ENCODE measurements at places on chromosomes 1 and 21.

GRCh38 chr1:178932552-178932906 lies 61.7 kb upstream of the ANGPTL1 start:
- DNase-seq = no peak

GRCh38 chr1:4210043-4210442 lies 310.0 kb upstream of the C1orf174 start:
- no peak for DNase-seq

DNA sequence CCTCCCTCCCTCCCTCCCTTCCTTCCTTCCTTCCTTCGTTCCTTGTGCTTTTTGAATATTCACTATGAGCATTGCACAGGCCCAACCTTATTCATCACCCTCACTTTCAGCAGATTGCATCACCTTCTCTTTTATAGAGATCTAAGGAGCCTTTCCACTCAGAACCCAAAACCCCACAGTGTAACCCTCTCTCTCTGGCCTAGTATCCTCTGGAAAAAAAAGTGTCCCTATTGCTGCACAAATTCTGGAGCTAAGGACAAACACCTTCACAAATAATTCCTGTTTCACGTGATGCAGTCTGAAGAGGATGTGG lies 25.6 kb downstream of the OR10J5 start:
- DNase-seq = no peak

DNA sequence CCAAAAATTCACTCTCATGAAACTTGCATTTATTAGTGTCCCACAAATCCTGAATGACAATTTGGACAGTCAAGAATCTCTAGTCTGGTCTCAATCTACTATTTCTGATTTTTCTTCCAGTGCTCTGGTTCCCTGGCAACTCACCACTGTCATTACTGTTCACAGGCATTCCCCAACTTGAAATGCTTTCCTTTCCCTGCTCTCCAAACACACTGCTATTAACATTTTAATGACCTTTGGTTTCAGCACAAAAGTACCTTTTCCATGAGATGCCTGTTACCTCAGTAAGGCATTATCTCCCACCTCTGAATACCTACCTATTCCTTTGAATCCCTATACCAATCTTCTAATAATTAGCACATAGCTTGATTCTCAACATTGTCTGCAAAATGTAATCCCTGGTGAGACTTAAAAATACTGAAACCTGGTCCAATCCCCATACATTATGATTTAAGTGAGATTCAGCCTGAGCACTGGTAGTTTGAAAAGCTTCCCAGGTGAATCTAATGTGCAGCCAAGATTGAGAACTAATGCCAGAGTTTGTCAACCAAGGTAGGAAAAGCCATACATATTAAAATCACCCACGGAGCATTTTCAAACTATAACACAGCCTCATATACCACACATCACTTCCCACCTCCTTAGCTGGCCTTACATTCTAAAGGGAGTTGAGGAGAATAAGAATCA lies 11.7 kb upstream of the ANGPTL3 start:
- no peak for DNase-seq

DNA sequence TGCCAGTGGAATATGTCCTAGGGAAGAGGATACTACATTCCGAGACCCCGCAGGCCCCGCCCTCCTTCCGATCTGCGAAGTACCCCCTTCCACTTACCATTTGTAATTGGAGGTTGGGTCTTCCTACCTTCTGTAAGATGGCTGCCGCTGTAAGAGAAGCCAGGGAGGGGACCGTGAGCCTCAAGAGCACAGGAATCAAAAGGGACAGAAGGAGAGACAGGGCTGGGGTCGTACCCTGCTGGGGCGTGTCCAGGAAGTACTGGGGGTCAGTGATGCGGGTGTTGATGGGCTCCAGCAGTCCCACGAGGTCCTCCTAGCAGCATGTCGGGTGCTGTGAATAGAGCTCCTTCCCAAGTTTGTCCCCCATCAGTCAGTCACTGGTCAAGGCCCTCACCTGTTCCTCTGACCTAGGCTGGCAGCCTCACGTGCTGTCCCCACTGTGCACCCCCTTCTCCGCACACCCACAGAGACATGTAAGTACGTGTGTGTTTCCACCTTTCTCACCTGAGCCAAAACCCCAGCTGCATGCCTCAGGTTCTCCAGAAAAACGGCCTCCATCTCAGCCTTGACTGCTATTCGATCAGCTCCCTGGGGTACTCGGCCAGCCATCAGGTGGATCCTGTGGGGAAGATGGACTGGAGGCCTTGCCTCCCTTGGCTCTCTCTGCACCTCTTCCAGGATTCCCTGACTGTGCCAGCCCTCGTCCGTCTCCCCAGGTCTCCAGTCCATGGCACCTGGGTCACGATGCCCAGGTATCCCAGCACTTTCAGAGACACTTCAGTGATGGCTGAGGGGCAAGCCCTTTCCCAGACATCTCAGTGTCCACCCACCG lies 1.8 kb downstream of the HYI start:
- DNase-seq = no peak

DNA sequence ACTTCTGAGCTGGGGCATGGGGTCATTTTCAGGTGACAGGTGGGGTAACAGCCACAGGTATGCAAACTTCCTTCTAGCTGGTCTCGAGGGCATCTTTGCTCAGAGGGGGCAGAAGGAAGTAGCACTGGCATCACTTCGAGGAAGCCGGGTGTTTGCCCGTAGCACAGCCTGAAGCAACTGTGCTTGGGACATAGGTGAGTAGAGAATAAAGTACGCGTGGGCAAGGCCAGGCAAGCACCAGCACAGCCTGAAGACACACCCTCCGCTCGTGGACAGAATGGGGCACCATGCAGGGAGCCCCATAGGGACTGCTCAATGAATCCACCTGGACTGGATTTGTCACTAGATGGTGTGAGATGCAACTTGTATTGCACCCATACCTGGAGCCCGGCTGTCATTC lies 167.1 kb downstream of the KCNJ6 start:
- DNase-seq = no peak

GRCh38 chr1:159937054-159937750 lies 8.2 kb downstream of the IGSF9 start:
- DNase-seq = no peak

DNA sequence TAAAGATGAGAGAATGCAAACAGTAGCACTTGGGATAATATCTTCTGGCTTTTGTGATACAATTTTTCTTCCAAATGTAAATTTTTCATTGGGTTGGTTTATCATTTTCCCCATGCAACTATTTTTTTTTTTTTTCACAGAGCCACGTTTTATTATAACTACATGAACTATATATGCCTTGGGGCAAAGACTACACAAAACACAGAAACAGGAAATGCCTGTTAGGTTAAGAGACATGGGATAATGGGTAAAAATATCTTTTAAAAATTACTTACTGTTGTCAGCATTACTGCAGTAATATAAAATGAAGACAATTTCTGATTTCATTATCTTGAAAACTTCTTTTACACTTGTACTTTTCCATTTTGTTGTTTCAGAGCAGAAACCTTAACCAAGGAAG lies 74.6 kb downstream of the DISP1 start:
- no peak for DNase-seq

DNA sequence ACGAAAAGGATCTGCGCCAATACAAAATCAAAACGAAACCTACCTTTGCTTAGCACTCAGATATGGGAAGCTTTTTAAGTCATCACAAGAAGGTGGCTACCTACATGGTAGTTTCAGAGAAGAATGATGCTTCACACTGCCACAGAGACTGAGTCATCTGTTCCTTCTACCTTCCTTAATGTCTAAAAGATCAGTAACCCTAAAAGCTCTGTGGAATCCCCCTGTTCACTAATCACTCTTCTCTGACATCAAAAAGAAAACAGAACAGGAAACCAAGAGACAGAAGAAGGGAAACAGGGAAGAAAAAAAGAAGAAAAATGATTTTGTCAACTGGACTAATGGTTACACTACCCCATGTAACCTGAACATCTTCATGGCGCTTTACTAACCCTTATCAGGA lies 177.2 kb downstream of the SMYD3 start:
- peak; percentile 5 for DNase-seq

GRCh38 chr1:192983349-192983980 lies 75.7 kb downstream of the UCHL5 start:
- peak; percentile 11 for DNase-seq

- DNase-seq = no peak
Measured at GRCh38 chr21:45979141-45979631, 2.4 kb upstream of the COL6A1 start.

DNA sequence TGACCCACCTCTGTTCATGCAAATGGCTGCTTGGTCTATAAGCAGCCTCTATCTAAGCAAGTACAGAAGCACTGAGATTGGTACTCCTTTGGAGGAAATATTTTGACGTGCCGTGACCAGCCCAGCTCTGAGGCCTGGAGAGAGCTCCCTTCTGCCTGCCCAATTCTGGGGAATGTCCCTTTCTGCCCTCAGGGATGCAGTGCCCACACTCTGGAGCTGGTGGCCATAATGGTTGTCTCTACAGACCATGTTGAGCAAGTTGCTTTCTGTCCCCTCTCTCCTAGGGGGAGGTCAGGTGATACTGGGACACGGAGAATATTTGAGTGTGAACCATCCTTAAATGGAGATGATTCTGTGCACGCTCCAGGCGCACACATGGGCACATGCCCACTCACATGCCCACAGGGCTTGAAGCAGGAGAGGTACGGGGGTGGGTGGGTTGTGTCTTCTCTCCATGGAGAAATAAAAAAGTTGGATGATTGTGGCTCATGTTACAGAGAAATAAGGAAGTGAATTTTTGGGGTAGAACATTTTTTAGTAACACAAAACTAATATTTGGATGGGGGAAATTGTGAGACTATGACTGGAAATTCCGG lies 13.9 kb upstream of the ALPL start:
- DNase-seq = no peak

GRCh38 chr1:236681219-236681618 lies 5.1 kb upstream of the ACTN2 start:
- no peak for DNase-seq

DNA sequence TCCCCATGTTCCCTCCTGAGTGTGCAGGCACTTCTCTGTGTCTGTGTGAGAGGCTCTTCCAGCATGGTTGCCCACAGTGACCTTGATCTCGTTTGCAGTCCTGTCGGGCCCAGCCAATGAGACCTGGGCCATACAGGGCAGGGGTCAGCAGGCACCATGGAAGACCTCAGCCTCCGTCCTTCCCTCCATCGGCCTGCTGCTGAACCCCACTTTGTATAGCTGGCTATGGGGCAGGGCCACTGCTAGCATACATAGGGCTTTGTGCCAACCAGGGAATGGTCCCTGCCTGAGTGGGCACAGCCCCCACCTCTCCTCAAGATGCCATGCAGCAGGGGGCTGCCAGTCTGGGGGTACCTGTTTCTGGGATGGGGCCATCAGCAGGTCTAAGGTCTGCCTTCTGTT lies 3.8 kb downstream of the C1orf35 start:
- no peak for DNase-seq

DNA sequence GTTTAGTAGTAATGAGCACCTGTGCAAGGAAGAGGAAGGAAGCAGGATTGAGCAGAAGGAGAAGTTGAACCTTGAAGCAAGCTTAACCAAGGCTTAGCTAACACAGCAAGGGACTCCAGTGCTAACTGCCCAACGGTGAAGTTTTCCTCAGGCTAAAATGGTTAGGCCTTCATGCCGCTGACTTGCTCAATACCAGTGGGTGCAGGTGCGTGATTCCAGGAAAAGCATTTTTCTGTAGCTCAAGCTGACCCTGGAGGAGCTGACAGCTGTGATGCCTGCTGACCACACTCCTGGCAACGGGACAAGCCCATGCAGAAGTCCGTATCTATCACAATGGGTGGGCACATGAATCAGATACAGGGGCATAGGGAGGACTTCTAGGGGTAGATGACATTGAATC lies 76.5 kb upstream of the FGGY start:
- DNase-seq = no peak

DNA sequence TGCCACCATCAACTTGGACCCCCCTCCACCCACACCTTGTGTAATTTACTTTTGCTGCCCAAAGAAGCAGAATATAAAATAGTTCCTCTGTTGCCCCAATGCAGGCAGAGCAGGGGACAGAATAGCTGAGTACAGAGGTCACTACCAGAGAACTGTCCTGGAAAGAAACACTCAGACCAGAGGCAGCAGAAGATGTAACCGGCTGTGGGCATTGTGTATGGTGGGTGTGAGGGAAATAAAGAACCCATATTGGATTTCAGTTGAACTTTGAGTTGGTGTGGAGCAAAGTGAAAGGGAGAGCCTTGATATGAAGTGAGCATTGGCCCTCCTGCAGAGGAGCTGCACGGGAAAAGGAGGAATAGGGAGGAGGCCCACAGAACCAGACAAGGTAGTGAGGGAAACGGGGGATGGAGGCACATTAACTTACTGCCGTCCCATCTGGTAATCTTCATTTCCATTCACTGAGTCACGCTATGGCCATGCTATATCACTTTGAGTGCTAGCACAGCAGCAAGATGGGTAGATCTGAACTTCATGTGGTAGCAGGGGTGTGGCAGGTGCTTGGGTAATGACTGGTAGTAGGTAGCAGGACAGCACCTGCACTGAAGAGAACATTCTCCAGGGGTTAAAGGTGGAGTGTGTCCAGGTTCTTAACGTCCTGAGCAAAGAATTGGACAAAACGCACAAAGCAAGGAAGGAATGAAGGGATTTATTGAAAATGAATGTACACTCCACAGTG lies 56.3 kb upstream of the FBXO28 start:
- no peak for DNase-seq

GRCh38 chr1:34747638-34747941 lies 7.3 kb upstream of the GJB5 start:
- no peak for DNase-seq

GRCh38 chr1:39003794-39004193 lies 12.7 kb downstream of the AKIRIN1 start:
- DNase-seq = no peak

GRCh38 chr1:100217834-100218233 lies 31.8 kb downstream of the DBT start:
- DNase-seq = no peak

GRCh38 chr21:29186246-29186645 lies 55.8 kb downstream of the MAP3K7CL start:
- DNase-seq = no peak

- DNase-seq = no peak
Measured at GRCh38 chr1:72007312-72007711, 275.0 kb downstream of the NEGR1 start.

- no peak for DNase-seq
Measured at GRCh38 chr1:3138623-3139151, 69.7 kb downstream of the PRDM16 start.

DNA sequence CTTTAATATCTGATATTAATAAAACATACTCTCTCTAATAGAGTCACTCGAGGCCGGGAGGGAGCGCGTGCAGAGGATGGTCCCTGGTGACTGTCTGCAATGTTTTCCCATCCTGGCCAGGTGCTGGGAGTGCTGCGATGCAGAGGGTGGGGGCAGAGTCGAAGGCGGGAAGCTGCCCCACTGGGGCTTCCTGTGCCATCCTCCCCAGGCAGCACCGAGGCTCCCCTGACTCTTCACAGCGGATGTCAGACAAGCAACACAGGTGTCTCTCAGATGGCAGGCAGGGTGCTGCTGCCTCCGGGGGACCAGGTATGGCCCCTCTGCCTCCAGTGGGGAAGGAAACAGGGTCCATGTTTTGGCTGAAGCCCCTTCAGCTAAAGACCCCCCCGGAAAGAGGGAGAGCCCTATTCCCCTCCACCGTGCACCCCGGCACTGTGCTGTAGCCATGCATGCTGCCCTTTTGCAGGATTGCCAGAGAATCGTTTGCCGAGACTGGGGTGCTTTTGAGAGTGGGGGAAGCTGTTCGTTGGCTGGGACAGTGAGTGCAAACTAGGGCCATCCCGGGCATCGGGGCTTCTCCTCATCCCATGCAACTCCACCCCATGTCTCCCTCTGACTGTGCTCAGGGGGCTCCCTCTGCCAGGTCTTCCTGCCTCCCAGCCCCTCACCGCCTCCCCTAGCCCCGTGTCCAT lies 32.1 kb upstream of the TTC34 start:
- no peak for DNase-seq
